Hepatic stellate cell (primary cell): ENCODE measurements at places on chromosomes 3 and 15.
A peak's percentile ranks its signal among the peaks of the same experiment; 100 is the strongest.

- DNase-seq = no peak
These were observed 118.4 kb upstream of the GPR149 start for GRCh38 chr3:154548341-154548740.

- no peak for DNase-seq
These were observed 529.0 kb upstream of the NECTIN3 start for GRCh38 chr3:110542552-110543150.

DNA sequence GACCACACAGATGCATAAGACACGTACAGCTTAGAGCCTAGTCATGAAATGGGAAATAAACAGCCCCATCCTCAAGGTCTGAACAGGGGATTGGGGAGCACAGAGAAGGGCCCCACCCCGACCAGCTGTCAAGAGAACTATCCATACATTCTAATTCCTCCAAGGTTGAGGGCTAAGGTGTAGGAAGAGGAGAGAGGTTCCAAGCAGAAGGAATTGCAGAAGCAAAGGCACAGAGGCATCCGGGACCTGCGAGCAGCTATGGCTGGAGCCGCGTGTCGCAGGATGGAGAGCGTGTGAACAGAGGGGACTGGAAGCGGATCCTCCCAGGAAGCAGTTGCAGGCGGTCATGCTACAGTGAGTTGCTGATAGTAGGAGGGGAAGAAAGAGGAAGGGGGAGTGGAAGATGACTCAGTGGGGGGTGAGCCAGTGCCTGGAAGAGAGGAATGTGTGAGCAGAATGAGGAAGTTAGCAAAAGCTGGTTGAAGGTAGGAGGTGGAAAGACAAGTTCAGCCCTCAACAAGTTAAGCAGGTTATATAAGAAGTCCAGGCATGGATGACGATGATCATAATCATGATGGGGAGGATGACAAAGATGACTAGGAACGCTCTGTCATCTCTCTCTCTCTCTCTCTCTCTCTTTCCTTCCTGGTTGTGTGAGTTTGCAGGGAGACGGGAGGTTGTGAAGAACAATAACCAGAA is 89.7 kb downstream of the LIPC start:
- DNase-seq = peak; percentile 53

GRCh38 chr3:29853841-29854397 is 573.0 kb downstream of the RBMS3 start:
- no peak for DNase-seq

DNA sequence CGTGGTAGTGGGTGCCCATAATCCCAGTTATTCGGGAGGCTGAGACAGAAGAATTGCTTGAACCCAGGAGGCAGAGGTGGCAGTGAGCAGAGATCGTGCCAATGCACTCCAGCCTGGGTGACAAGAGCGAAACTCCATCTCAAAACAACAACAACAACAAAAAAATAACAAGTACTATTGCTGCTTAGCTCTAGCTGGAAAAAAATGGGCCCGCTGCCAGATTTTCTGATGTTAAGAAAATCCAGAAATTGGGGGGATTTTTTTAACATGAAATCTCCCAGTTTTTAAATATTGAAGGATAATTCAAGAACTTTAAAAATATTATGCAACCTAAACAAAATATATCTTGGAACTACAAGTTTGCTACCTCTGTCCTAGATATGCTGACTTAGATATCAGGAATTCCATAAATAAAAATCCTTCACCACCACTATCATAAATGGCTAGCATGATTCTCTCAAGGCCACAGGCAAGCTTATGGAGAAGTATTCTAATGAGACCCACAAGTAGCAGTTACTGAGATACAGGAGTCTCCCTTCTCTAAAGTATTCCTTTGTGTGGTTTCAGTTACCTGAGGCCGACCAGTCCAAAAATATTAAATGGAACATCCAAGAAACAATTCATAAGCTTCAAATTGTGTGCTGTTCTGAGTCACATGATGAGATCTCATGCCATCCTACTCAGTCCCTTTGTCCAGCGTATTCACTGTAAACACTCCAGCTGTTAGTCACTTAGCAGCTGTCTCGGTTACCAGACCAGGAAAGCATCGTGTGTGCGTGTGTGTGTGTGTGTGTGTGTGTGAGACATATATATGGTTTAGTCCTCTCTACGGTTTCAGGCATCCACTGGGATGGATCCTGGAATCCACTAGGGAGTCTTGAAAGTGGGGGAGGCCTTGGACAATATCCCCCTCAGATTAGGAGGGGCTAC is 277.2 kb downstream of the TBL1XR1 start:
- peak; percentile 32 for DNase-seq

DNA sequence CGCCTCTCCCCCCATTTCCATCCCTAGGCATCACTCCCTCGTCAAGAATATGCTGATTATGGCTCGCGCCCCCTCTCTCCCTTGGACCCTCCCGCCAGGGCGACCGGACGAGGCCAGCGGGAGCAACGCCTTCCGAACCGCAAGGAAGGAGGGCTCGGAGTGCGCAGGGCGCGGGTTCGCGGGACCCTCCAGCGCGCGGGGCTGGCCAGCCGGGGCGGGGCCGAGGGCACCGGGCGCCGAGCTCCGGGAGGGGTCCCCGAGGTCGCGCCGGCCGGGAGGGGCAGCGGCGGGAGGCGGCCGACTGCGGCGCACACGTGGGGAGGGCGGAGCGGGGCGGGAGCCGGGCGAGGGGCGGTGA is 483 bp downstream of the EHD4 start:
- no peak for DNase-seq

- DNase-seq = no peak
These were observed 15.4 kb upstream of the ISLR start for GRCh38 chr15:74157868-74158827.

DNA sequence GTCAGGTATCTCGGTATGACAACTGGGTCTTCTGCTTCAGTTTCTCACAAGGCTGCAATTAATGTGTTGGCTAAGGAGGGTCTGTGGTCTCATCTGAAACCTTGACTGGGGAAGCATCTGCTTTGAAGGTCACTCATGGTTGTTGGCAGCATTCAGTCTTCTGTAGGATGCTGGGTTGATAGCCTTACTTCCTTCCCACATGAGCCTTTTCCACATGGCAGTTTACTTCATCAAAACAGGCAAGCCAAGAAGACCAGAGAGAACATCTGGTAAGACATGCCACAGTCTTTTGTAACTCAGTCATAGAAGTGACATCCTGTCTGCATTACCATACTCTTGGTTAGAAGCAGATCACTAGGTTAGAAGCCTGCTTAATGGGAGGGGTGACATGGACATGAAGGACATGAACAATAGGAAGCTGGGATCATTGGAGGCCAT is 49.5 kb downstream of the CMC1 start:
- DNase-seq = no peak

DNA sequence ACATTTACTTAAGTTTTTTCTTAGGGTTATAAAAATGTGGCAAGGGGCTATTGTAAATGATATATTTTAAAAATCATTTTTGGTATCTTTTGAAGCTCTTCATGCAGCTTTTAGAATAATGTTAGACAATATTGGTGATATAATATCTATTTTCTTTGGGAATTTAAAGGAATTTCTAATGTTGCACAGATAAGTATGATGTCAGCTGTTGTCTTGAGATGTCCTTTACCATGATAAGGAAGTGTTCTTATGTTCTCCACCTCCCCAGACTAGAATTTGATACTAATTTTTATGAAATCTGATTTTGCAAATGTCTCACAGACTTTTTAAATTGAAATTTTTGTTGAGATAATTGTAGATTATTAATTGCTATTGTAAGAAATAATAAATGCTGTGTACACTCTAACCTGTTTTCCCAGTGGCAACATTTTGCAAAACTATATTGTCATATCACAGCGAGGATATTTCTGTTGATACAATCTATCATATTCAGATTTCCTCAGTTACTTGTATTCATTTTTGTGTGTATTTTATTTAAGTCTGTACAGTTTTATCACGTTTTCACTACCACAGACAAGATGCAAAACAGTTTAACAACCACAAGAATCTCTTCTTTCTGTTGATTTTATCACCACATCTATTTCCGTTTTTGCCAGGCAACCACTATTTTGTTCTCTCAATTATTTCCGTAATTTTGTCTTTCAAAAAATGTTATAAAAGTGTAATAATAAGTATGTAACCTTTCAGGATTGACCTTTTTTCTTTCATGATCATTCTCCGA is 55.4 kb downstream of the SPRED1 start:
- no peak for DNase-seq

DNA sequence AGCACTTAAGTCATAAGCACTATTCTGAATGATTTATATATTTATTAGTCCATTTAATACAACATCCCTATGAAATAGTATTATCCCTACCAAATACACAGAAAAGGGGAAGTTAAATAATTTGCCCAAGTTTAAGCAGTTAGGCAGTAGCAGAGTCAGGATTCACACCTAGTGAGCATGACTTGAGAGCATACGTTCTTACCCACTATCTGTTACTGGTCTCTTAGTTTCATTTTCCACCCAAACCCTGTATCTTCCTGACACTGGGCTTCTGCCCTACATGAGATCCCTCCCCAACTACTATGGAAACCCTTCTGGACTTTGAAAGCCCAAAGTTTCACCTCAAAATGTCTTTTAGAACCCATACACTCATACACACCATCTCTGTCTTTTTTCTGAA is 4.4 kb upstream of the ATOSA start:
- no peak for DNase-seq

GRCh38 chr3:114582929-114583328 is 289.1 kb downstream of the TIGIT start:
- no peak for DNase-seq

DNA sequence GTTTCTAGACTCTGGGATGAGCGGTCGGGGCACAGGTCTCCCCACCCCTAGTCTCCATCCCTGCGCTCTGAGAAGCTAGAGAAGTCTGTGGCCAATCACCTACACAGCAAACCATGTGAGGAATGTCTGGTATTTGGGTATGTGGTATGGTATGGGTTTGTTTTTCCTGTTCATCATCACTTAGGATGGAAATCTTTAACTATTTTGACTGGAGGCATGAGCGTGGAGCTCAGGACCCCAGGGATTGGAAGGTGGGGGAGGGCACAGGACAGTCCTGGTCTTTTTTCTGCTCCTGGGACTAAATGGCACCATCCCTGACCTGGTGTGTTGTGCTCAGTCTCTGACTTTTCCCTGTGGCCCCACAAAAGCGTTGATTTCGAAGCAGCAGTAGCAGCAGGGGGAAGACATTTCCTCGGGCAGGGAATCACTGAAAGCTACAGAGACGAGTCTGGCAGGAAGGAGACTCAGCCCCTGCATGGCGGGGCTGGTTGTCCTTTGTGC is 191.7 kb upstream of the TPM1 start:
- peak; percentile 73 for DNase-seq

- DNase-seq = no peak
These were observed 63.1 kb downstream of the GPR160 start for GRCh38 chr3:170100944-170101343.

GRCh38 chr3:195238586-195239118 is 32.3 kb downstream of the XXYLT1 start:
- DNase-seq = no peak

DNA sequence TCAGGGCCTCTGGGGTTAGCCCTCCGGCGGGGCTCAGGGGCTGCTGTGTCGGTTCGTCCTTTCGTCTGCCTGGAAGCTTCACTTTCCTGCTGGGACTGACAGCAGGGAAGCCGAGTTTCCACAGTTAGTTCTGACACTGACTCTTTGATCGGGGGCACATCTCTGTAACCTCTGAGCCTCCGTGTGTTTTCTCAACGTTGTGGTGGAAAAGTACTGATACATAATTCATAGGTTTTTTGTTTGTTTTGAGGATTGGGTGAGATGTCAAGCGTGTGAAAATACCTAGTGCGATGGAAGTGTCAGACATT is 481 bp downstream of the AP4E1 start:
- no peak for DNase-seq

- no peak for DNase-seq
These were observed 30.0 kb downstream of the CHD2 start for GRCh38 chr15:92930054-92930621.

DNA sequence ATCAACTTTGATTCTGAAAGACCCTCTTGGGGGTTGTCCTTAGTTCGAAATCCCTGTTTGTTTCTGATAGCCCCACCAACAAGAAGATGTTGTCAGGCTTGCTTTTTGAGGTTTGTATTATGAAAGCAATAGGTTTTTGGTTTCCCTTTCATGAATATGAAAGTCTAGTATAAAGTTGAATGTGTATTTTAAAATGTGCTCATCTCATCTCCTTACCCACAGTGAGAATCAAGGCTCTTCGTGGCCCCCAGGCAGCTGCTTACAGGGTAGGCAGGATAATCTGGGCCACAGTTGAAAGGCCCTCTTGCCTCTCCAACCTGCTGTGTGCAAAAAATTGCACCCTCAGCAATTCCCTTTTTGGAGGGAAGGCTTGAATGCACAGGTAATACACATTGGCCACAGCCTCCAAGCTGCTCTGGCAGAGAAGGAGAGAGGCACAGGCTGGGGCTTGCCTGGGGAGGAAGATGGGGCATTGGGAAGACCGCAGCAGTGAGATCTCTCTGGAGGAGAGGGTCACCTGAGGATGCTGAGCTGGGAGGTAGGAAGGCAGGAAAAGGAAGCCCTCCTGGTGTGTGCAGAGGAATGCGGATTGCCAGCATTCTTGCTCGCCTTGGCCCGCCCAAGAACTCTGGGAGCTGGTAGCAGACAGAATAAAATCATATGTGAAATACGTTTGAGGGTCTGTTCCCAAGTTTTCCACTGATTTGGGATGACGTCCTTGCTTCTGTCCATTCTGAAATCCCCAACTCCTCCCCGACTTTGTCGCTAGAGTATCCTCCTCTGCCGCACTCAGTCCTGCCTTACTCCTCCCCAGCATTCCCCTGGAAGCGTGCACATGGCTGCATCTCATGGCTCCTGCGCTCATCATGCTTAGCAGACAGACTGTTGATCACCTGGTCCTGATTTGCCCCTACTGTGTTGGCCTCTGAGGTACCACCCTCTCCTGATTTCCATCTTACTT is 196.4 kb downstream of the RPLP1 start:
- no peak for DNase-seq

DNA sequence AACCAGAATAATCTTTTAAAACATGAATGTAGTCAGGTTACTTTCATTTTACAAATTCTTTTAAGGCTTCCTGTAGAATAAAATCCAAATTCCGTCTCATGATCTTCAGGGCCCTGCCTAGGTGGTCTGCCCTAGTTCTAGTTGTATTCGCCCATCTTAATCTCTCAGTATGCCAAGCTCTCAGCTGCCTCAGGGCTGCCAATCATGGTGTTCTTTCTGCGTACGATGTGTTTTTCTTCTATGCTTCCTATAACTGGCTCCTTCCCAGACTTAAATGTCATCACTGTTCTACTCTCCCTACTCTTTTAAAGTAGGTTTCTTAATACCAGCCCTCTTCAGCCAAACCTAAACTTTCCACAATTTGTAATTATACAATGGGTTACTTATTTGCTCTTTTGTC is 107.4 kb downstream of the GREM1 start:
- no peak for DNase-seq

GRCh38 chr3:23829242-23829934 is 23.6 kb downstream of the UBE2E1 start:
- DNase-seq = no peak
